NCI-H510A treated with DMSO at 0.1 percent for 48 hours (cell line): ENCODE measurements at places on chromosomes 3 and 15.

DNA sequence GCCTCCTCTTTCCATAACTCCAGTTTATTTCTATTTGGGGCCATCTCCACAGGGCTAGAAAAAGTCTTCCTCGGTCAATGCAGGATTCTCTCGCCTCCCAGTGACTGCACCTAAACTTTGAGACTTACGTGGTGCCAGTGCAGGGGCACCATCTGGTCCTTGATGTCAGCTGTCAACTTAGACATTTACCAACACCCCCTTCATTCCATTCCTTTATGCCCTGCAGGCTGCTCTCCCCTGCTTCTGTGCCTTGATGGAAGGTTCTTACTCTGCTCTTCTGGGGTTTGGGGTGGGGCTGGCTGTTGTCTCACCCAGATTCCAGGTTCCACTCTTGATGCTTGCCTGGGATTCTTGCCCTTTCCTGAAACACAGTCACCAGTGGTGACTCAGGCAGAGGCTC is 101.8 kb downstream of the ST8SIA2 start:
- DNase-seq: no peak

DNA sequence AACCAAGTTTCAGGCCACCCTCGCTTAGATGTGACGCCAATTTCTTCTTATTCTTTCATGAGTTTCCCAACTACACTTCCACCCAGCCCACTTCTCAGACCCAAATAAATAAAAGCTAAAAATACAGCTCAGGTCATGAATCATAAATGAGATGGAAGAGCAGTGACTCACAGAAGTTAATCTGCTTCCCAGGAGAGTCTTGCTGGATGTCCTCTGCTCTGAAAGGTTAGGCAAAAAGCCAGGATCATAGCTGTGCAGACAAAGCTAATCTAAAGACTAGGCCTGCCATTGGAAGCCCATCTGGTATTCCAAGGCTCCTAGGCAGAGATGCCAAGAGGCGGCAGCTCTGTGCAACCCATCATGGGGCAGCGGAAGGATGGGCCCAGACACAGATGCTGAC is 24.1 kb downstream of the SHC4 start:
- no peak for DNase-seq

GRCh38 chr3:42988566-42988965 is 9.5 kb downstream of the GASK1A start:
- no peak for DNase-seq

DNA sequence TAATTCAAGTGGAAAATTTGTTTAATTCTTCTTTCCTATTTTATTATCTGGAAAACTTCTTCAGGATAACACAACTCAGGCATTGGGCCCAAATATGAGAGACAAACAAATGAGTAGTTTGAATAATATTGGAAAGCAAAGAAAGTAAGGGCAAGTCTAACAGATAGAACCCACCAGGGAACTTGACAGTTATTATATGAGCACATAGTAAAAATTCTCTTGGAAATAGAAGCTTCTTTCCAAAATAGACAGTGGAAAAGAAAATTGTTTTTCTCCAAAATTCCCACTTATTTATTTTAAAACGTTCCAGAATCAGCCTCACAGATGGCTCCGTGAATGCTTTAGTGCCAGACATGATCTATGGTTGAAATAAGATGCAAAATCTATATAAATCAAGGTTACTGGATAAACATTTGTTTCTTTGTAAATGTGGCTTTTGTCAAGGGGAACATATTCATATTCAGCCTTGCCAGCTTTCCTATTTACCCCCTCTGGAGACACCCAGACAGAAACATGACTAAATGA is 23.9 kb downstream of the LDHAL6B start:
- no peak for DNase-seq

DNA sequence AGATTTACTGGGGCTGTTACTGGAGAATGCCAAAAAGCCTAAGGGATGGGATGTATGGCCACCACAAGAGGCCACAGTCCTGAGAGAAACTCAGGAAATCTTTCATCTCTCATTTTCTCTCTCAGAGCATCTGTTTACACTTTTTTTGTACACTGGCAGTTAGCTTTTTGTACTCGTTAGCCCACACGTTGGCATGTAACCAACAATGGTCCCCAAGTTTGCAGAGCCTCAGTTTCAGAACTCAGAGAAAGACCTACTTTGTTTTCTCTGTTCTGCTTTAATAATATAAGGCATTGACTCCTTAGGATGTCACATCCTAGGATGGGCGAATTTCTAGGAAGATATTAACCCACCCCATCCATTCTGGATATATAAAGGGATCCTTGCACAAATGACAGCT is 183.5 kb downstream of the SUCNR1 start:
- no peak for DNase-seq

DNA sequence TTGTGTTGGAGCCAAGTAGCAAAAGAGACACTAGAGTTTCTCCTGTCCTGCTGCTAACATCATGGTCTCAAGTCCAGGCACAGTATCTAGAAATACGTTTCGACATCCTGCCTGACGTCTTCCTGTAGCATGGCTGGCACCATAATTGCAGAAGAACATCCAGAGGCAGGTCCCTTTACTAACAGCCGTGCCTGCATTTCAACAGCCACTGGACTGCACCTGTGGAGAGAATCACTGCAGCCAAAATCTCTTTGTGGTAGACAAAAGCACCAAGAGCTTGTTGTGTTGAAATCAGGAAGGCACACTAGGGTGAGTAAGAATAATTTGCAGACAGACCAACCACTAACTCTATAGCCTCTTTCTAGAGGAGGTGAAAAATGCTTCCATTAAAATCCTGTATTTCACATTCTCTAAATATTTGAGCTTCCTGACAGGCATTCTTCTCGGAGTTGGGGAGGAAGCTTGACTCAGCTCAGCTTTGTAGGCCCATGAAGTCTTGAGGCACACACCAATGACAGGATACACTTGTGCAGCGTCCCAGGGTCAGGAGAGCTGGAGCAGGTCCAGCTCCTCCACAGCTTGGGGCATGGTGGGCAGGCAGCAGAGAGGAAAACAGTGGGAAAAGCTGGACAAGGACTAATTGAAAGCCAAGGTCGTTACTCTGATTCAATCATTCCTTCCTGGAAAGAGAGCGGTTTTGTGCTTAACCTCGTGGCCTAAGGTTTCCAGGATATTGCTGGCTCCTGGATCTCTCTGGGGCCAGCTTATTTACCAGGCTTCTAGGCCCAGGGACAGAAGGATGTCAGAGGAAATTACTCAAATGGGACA is 244.9 kb downstream of the FAM43A start:
- DNase-seq: no peak

- DNase-seq: no peak
These were observed 4.4 kb upstream of the PSMD6 start for GRCh38 chr3:64027658-64028057.

GRCh38 chr15:90062023-90062442 is 40.2 kb downstream of the IDH2 start:
- DNase-seq: peak; percentile 91

DNA sequence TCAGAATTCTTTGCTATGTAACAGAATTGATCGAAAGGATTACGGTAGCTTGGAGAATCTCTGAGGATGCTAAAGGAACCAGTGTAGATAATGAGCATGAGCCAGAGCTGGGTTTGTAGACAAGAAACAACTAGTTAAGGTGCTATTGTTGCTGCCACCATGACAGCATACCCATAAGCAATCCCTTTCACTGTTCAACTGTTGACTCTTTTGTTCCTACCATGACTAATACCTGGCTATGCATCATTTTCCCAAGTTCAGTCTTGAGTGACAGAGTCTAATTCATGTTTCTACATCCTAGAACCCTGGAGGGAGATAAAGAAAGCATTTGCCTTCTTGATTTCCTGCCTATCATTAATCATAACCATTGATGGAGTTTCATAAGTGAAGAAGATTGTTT is 600.3 kb downstream of the OTOL1 start:
- no peak for DNase-seq

DNA sequence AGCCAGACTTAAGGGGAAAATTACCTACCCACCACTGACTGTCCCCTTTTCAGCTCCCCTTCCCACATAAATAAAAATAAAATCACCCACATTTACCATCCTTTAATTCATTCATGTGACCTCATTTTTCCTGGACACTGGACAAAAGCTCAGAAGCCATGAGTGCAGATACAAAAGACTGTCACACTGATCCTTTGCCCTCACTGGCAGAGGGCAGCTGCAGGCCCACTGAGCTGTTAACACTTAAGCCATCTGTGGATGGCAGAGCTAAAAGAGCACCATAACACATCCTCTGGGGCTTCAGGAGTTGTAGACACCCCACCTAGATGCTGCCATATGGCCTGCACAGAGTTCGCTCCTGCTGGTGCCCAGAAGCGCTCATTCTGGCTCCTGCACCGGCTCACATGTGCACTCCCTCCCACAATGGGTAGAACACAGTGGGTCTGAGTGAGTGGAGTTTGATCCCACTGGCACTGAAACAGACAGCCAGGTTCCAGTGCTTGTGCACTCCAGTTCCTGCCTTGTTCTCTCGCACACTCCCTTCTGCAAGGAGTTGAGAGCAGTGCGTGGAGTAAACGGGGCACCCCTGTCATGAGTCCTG is 38.8 kb downstream of the EDC3 start:
- DNase-seq: no peak

GRCh38 chr15:43239732-43240491 is 19.1 kb upstream of the EPB42 start:
- no peak for DNase-seq

DNA sequence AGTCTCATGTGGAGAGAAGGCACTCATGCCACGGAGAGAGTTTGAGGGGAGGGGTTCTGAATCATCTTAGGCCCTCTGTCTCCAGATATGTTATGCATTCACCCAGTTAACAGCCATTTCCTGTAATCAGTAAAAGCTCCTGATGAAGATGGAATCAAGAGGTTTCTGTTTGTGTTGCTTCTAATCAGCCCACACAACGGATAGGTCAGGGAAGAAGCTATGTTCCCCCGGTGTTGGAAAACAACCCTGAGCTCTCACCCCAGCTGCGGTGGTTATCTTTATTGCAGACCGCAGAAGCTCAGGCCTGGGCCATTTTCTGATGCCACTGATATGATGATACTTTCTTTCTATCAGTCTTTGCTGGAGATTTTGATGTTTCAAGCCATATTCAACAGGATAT is 338.5 kb upstream of the ONECUT1 start:
- no peak for DNase-seq

- DNase-seq: no peak
These were observed 107.1 kb upstream of the C15orf61 start for GRCh38 chr15:67413770-67414390.

GRCh38 chr3:114857299-114857701 is 289.8 kb downstream of the ZBTB20 start:
- peak; percentile 13 for DNase-seq
